ENCODE measurements at places on chromosomes 3 and 15. TPM values are rescaled to one million over a fixed set of nuclear protein-coding genes. Genes with fewer than 3 reads are reported as not detected.

GHSR gene
- not detected for total RNA-seq

LRRC49 gene
- not detected for total RNA-seq

PRR23E gene
- total RNA-seq = not detected

ADIPOQ gene
- total RNA-seq = not detected

SEMA7A gene
- total RNA-seq = 15.2 TPM

Data from activated naive CD8-positive, alpha-beta T cell treated with anti-CD3 and anti-CD28 coated beads, Interleukin-2, amount 10 ng/mL, durations not matched to agents 7 days and 5 days (primary cell).